Epithelial cell of proximal tubule (primary cell): ENCODE measurements at places on chromosomes 5 and 9.

DNA sequence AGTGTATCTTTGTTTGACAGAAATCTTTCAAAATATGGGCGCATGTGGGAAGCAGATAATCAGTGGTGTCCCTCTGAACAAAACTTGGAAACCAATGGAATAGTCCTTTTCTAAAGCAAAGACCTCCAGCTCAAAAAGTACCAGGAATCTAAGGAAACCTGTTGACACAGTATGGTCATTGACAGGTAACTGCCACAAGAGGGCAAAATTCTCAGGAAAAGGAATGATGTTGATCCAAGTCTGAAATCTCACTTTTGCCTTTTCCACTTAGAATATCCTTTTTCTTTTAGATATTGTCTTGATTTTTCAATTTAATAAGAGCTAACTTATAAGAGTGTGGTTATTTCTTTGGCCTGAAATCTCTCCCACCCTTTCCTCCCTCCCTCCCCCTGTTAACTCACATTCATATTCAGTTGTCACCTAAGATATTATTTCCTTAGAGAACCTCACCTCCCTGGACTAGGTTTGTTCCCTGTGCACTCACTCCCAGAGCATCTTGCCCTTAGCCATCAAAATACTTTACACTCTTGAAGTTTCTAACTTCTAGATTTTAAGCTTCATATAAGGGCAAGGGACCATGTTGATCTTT, 59.0 kb upstream of the BARX1 start:
- DNase-seq: no peak

GRCh38 chr5:32392039-32392438, 52.5 kb downstream of the ZFR start:
- no peak for DNase-seq

DNA sequence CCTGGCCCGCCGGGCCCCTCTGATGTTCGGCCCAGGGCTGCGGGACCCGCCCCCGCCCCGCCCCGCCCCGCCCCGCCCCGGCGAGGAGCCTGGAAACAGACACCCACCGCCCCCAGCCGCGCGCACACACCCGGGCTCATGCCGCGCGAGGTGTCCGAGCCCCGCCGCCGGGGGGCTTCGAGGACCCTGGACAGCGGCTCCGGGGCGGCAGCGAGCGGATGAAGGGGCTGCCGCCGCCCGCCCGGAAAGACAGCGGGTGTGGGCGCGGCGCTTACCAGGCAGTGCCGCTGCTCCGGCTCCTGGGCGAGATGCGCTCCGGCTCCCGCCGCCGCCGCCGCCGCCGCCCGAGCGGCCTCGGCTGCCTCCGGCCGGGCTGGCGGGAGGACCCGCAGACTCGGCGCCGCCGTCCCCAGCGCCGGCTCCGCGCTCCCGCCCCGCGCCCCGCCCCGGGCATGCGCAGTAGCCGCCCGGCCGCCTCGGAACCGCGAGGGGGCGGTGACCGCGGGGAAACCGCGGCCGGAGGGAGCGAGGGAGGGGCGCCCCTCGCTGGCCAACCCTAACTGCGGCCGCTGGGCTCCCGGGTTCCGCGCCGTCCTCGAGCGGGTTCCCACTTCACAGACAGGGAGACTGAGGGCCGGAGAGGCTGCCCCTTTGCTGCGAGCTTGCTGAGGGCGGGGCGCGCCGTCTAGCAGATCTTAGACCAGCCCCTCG, at the start of gene GPRIN1:
Gene GPRIN1 (minus strand): TSS at position 433 of the 711 bp plus-strand sequence. CDS start 10,322 bp downstream, outside the sequence.
- DNase-seq: no peak

- DNase-seq: no peak
Observed at GRCh38 chr9:135090081-135090480, 2.6 kb downstream of the OLFM1 start.

DNA sequence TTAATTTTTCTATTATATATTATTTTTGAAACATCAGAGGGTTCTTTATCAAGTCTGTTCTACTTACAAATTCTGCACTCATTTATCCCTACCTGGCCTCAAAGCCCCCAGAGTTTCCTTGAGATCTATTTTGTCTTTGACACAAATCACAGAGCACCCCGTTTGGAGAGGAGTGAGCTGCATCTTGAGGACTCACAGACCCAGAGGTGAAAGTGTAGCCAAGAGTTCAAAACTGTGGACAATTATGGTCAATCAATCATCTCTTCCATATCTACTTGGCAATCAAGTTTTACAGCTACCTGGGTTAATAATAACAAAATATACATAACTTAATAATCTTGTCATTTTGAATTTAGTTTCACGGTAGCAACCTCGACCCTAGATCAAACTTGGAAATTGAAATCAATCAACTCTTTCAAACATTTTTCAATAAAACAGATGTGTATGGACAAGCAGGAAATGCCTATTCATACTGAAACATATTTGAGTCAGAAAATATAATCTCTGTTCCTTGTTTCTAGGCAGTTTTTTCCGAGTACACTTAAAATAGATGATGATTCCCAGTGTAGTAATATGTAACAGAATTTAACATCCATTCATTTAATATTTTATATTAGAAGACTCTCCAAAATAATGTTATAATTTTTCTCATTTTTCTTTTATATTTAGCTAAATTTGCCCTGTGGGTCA, 13.7 kb upstream of the SYK start:
- DNase-seq: no peak

GRCh38 chr5:4065472-4066320, 470.1 kb downstream of the IRX1 start:
- DNase-seq: no peak

GRCh38 chr9:82570226-82570625, 492.7 kb downstream of the RASEF start:
- DNase-seq: no peak

DNA sequence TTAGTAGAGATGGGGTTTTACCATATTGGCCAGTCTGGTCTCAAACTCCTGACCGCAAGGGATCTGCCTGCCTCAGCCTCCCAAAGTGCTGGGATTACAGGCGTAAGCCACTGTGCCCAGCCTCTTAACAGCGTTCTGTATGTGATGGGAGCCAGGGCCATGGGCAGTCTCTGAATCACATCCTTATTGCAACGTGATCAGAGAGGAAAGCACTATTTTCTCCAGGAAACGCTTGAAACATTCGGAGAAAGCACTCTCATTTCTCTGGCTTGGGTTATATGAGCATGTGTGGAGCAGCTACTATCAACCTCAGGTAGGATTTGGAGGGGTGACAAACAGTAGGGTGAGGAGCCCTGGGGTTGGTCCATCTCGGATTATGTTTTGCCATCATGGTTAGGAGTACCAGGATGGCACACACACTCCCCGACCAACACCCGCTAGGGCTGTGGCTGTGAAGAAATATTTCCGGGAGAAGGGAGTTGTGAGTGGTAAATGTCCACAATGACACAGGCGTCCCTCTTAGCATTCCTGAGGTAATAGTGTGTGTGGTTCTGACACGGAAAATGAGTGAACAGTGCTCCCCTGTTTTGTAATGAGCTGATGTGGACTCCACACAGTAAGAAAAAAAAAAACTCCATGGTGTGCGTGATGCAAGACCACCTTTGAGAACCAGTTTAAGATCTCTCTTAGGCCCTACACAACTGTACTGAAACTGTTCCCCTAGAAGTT, 406.2 kb upstream of the ZNF608 start:
- no peak for DNase-seq

- DNase-seq: no peak
Observed at GRCh38 chr5:172648013-172648381, 6.9 kb downstream of the NEURL1B start.

DNA sequence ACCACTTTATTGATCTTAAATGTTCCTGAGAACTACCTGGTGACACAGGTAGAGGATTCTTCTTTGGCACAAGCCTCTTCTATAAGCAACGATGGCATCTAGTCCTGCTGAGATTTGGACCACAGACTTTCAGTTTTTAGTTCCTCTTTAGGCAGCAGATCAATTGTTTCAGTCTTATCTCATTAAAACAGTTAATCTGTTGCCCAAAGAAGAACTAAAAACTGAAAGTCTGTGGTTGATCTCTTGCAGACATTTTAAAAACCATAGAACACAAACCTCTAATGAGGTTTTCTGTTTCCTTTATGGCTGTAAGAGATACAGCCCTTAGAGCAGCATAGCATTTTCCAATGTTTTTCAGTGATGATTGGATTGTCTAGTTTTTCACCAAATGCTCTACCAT, 480.9 kb downstream of the MTRR start:
- DNase-seq: no peak

DNA sequence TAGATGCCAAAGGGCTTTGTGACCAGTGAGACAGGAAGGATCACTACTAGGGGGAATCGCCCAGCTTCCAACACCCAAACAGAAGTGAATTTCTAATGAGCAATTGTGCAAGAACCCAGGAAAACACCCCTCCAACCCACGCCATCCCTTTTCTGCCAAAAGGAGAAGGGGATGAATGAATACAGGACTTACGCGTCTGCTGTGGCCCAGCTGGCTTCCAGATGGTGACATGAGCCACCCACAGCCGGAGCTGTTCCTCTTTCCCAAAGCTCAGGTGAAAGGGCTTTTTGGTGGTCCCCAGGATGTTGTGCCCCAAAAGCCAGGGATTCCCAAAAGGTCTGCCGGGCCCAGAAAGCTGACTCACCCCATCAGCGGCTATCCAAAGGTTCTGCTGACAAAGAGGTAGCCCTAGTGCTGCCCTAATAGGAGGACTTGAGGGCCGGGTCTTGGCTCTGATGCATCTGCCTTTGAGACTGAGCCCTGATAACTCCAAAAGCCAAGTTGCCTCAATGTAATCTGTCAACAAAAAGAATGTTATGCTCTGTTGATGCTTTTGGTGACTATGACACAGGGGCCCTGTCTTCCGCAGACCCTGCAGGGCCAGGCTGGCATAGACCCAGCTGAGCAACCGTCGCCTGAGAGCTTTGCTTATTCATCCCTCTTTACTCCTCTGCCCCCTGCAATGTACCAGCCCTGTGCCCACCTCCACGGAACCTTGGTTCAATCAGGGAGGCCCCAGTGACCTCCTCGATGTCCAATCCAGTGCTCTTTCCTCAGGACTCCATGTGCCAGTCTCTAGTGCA, 14.5 kb downstream of the GSN start:
- DNase-seq: no peak

GRCh38 chr9:27888661-27889295, 315.5 kb upstream of the C9orf72 start:
- DNase-seq: no peak

GRCh38 chr9:133658442-133659431, 22.6 kb downstream of the DBH start:
- no peak for DNase-seq

DNA sequence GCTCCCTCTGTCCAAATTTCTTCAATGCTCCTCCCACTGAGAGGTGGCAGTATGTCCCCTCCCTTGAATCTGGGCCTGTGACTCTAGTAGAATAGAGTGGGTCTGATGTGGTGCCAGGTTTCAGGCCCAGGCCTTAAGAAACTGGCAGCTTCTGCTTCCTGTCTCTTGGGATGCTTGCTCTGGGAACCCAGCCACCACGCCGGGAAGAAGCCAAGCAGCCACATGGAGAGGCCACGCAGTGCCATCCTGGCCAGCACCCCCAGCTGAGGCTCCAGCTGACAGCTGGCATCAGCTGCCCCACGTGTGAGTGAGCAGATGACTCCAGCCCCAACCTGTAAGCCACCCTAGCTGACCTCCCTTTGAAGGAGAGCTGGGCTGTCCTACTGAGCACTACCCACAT, 7.3 kb upstream of the TSPAN17 start:
- no peak for DNase-seq

- DNase-seq: no peak
Observed at GRCh38 chr9:32045513-32045912, 338.9 kb upstream of the ACO1 start.

DNA sequence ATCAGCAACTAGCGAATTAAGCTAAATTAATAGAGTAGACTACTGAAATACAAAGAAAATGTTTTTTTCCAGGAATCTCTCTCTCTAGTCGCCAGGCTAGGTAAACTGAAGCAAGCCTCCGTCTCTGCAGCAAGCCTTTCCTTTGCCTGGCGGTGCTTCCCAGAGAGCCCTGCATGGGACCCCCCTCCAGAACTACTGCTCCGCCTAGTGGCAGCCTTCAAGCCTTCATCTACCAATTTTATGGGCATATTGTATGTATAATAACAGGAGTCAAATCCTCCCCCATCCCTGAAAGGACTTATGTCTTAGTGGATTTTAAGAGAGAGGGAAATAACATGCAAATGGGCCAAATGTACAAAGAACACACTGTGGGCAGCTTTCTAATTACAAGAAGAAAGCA, 241.9 kb downstream of the SAXO1 start:
- no peak for DNase-seq

DNA sequence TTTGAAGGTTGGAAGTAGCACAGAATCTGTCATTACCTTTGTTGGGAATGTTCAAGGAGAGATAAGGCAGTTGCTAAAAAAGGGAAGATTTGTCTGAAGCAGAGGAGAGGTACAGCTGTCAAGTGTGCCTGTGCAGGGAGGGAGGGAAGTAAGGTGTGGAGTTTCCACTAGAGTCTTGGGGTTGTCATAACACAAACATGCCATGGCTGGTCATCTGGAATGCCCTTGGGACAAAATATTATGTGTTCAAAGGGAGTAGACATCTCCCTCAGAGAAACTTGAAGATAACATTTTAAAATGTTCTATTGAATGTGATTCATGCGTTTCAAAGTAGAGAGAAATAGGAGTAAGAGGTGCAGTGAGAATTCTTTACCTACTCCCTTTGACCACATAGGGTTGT, 95.0 kb downstream of the MUSK start:
- DNase-seq: no peak

DNA sequence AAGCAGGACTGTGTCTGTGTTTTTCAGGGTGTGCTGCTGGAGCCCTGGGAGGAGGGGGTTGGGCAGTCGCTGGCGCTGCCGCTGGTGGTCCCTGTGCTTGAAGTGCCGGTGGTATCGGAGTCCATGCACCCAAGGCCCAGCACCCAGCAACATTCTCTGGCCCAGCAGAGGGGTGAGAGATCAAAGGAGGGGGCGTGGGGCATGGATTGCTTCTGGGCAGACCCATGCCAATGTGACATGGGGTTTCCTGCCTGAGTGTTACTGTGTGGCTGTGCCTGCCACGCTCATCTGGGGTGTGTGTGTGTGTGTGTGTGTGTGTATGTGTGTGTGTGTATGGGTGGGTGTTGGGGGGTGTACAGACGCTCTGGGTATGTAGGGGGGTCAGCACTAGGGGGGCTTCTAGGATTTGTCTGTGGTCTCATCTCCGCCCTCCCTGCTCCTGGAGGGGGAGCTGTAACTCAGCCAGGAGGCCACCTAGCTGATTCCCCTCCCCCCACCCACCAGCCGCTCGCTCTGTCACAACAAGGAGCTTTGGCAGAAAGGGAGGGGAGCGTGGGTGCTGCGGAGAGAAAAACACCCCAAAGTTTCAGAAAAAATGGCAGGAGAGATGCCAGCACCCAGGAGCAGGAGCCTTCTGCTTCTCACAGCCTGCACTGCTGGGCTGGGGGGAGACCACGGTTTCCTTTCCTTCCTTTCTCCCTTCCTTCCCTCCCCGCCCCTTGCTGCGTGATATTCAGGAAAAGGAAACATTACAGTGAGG, 35.9 kb upstream of the HSPA9 start:
- no peak for DNase-seq

DNA sequence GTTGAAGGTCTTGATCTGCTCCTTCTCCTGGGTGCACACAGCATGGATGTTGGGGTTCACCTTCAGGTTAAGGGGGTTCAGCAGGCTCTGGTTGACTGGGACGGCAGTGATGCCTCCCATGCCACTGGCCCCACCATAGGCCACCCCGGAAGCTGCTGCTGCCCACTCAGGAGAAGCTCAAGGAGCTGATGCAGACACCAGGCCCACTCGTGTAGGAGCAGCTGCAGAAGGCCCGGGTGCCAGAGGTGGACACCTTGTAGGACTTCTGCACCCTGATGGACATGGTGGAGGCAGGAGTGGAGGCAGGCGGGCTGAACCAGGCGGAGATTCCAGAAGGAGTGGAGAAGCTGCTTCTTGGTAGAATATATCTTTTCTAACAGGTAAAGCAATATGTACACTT, 171.2 kb downstream of the PPP2R2B start:
- DNase-seq: no peak
